ENCODE measurements at places on chromosomes 16 and 17.

DNA sequence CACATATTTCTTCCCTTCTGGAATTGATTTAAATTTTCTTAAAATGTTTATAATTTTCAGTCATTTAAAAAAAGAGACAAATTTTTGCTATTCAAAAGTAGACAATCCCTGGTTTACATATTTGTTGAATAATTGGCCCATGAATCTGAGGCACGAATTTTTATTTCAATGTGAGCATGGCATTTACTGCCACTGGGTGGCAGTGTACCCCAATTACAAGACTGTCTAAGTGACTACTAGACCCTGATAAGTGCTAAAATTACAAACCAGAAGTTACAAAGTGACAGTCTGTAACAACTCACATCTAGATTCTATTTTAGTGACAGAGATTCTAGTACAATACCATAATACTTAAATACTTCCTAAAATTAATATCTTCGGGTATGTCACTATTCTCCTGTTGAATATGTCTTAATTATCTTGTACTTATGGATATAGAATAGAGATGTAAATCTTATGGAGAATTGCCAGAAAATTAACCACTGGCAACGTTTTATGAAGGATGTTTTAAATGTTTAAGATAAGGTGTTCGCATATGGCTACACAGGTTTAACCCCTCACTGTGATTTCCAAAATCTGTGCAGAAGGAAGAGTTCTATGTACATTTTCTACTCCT is 235.8 kb downstream of the MAP2K4 start:
- H3K4me3 ChIP-seq, result no peak overlapping the region
- no peak overlapping the region for H3K27ac ChIP-seq
- DNase-seq, result peak; percentile 39
- H3K4me1 ChIP-seq, result no peaks in the 10 kb centered on the region
- H3K36me3 ChIP-seq, result no peaks in the 10 kb centered on the region
- no peaks in the 10 kb centered on the region for H3K27me3 ChIP-seq

GRCh38 chr17:42681976-42682721 is at the start of gene CNTNAP1:
Gene CNTNAP1, plus strand, starts transcription at chr17:42682531. Its CDS starts 299 bp downstream, at chr17:42682830.
- H3K27me3 ChIP-seq, result no peaks in the 10 kb centered on the region
- peak within 1 kb of the TSS; percentile 86 for H3K4me3 ChIP-seq
- no peaks in the 10 kb centered on the region for H3K36me3 ChIP-seq
- peak within 1 kb of the TSS; percentile 61 for H3K27ac ChIP-seq

GRCh38 chr17:32936894-32937500 is 9.0 kb downstream of the TMEM98 start:
- DNase-seq, result peak; percentile 71

DNA sequence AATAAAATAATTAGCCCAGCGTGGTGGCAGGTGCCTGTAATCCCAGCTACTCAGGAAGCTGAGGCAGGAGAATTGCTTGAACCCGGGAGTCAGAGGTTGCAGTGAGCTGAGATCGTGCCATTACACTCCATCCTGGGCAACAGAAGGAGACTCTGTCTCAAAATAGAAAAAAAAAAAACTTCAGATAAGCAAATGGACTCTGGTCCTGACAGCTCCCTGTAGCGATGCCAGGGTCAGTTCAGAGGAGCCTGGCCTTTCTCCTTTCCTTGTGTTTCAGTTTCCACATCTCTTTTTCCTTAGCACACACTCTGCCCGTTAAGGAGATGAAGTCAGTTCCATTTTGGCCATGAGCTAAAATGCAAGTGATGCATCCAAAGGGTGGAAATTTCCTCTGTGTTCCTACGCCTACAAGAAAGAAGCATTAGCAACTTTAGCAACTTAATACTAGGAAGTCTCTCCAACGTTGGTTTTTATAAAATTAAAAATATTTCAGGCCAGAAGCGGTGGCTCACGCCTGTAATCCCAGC is 11.6 kb upstream of the GRB2 start:
- H3K27ac ChIP-seq, result no peak overlapping the region
- no peak for DNase-seq
- no peak overlapping the region for H3K4me3 ChIP-seq

DNA sequence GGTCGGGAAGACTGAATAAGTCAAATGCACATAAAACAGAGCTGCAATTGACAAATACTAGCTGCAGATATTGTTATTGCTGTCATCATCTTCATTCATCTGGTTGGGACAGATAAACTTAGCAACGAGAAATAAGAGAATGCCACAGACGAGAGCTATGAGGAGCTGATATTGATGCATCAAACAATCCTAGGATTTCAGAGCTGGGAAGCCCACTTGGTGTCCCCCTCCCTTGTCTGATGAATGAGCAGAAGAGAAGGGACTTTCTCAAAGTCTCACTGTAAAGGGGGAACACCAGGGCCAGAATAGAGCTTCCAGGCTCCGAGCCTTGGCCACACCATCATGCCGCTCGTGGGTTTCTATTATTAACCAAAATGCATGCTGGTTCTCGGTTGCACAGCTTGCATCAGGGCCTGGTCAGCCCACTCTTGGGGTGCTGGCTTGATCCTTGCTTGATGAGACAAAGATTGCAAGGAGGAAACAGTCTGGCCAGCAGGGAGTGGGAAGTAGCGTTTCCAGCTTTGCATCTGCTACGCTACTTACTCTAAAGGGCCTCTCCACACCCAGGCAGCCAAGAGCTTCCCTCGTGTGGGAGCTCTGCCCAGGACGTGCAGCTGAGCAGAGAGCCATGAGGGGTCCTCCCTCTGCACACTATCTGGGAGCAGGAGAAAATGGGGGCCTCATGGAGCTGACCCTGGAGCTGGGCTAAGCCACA is 28.4 kb upstream of the EMP2 start:
- no peak overlapping the region for H3K4me3 ChIP-seq
- no peaks in the 10 kb centered on the region for H3K36me3 ChIP-seq
- H3K27ac ChIP-seq, result no peak overlapping the region
- no peak for DNase-seq
- H3K4me1 ChIP-seq, result no peaks in the 10 kb centered on the region

DNA sequence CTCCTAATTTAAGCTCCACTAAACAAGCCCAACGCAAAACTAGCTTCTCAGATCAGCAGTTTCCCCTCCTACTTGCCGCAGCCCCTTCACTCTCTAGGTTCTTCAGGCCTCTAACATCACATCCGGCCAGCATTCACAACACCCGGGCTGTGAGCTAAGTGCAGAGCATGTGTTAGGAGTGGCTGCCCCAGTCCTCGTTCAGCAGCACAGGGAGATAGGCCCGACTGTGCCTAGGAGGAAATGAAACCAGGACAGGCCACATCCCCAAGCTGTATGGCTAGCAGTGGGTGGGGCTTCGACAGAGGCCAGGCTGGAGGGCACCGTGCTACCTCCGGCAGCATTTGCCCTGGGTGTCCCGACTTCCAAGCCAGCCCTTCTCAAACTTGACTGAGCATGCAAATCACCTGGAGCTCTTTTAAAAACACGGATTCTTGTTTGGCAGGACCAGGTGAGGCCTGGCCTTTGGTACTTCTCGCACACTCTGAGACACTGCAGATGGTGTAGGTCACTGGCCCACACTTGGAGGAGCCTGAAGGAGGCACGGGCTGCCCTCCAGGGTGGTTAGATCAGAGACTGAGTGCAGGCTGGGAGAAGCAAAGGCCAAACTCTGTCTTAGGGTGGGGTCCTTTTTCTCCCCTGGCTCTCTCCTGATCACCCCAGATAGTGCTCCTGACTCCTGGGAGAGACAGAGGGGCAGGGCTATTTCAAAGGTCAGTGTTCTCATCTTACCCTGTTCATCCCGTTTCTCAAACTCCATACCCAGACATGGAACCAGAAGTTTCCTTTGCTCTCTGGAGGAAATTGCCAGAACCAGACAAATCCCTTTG is 202.0 kb downstream of the C16orf78 start:
- no peaks in the 10 kb centered on the region for H3K36me3 ChIP-seq
- H3K27me3 ChIP-seq, result no peaks in the 10 kb centered on the region
- H3K4me3 ChIP-seq, result no peak overlapping the region
- DNase-seq, result no peak
- no peaks in the 10 kb centered on the region for H3K4me1 ChIP-seq

- H3K27ac ChIP-seq, result no peak overlapping the region
- no peak overlapping the region for H3K4me3 ChIP-seq
- H3K4me1 ChIP-seq, result peaks cover 13% of the 10 kb centered on the region
- no peaks in the 10 kb centered on the region for H3K36me3 ChIP-seq
- no peak for DNase-seq
Observed at GRCh38 chr17:16348586-16348985, 4.7 kb downstream of the CENPV start.

DNA sequence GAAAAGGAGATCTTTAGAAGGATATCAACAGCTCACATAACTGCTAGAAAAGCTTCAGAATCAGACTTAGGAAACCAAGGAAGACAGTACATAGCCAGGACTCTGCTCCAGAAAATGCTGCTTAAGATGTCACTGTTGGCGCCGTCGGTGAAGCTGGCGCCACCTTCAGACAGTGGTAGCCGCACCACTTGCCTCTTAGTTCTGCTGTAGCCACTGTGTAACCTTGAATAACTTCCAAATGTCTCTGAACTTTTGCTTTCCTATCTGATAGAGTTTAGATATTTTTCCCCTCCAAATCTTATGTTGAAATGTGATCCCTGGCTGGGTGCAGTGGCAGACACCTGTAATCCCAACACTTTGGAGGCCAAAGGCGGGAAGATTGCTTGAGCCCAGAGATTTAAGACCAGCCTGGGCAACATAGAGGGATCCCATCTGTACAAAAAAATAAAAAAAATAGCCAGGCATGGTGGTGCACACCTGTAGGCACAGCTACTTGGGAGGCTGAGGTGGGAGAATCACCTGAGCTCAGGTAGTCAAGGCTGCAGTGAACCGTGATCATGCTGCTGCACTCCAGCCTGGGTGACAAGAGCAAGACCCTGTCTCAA is 6.3 kb upstream of the USP31 start:
- no peaks in the 10 kb centered on the region for H3K4me1 ChIP-seq
- peak; percentile 32 for DNase-seq
- no peaks in the 10 kb centered on the region for H3K36me3 ChIP-seq

- no peak overlapping the region for H3K4me3 ChIP-seq
- H3K27ac ChIP-seq, result no peak overlapping the region
- DNase-seq, result no peak
- no peaks in the 10 kb centered on the region for H3K27me3 ChIP-seq
Observed at GRCh38 chr17:57097832-57098421, 12.9 kb downstream of the AKAP1 start.

DNA sequence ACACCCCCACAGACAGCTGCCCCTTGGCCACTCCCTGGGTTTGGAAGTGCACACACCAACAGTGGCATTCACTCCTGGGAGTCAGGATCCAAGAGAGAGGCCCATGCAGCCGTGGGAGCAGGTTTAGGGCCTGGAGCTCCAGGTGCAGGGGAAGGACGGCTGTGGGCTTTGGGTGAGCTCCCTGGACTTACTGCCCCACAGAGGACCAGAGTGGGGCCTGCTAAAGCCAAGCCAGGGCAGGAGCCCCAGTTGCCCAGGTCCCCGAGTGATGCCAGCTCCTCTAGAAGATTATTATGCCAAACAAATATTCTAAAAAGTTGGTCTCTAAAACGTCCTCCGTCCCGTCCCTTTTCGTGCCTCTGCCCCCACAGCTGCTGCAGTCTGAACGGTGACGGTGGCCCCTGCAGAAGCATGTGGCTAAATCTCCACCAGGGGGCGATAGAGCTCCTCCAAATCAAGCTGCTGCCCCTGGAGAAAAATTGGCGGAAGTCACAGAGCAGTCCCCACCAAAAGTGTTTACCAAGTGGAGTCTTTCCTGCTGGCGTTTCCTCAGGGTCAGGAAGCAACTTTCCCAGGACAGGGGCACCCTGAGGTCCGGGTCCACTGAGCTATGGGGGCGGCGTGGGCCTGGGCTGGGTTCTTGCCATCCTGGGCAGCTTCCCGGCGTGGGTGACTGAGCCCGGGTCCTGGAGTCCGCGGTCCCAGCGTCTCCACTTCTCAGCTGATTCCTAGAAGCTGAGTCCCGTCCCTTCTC is 4.2 kb downstream of the ARMC7 start:
- peaks cover 37% of the 10 kb centered on the region for H3K4me1 ChIP-seq
- no peaks in the 10 kb centered on the region for H3K36me3 ChIP-seq
- peak; percentile 96 for DNase-seq
- H3K27ac ChIP-seq, result peak overlapping the region; percentile 78
- H3K27me3 ChIP-seq, result no peaks in the 10 kb centered on the region

DNA sequence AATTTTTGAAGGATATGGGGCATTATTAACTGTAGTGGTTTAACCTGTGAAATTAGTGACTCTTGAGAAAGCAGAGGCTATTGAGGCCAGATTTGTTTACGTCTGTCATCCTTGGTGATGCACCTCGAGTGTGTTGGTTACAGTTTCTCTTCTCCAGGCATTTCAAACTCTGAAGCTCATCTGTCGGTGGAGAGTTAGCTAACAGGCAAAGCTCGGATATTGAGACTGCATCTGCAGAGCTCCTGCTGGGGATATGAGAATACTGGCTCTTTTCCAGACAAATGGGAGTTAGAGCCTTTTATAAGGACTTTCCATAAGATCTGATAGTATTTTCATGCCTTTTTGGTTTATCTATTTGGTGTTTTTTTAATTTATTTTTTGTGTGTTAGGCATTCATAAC is 6.7 kb downstream of the CLEC16A start:
- H3K4me3 ChIP-seq, result no peak overlapping the region
- H3K36me3 ChIP-seq, result no peaks in the 10 kb centered on the region
- peaks cover 27% of the 10 kb centered on the region for H3K4me1 ChIP-seq
- no peak for DNase-seq
- no peaks in the 10 kb centered on the region for H3K27me3 ChIP-seq
- H3K27ac ChIP-seq, result no peak overlapping the region

- H3K27ac ChIP-seq, result no peak overlapping the region
- H3K4me1 ChIP-seq, result peaks cover 9% of the 10 kb centered on the region
- peak overlapping the region; percentile 45 for H3K4me3 ChIP-seq
- no peak for DNase-seq
- H3K27me3 ChIP-seq, result no peaks in the 10 kb centered on the region
- H3K36me3 ChIP-seq, result no peaks in the 10 kb centered on the region
Observed at GRCh38 chr17:4375039-4375748, 8.7 kb upstream of the UBE2G1 start.

GRCh38 chr16:87457709-87458423 is 35.0 kb downstream of the ZCCHC14 start:
- DNase-seq, result peak; percentile 60
- H3K36me3 ChIP-seq, result peaks cover 23% of the 10 kb centered on the region
- no peaks in the 10 kb centered on the region for H3K27me3 ChIP-seq
- no peak overlapping the region for H3K27ac ChIP-seq
- peaks cover 7% of the 10 kb centered on the region for H3K4me1 ChIP-seq

DNA sequence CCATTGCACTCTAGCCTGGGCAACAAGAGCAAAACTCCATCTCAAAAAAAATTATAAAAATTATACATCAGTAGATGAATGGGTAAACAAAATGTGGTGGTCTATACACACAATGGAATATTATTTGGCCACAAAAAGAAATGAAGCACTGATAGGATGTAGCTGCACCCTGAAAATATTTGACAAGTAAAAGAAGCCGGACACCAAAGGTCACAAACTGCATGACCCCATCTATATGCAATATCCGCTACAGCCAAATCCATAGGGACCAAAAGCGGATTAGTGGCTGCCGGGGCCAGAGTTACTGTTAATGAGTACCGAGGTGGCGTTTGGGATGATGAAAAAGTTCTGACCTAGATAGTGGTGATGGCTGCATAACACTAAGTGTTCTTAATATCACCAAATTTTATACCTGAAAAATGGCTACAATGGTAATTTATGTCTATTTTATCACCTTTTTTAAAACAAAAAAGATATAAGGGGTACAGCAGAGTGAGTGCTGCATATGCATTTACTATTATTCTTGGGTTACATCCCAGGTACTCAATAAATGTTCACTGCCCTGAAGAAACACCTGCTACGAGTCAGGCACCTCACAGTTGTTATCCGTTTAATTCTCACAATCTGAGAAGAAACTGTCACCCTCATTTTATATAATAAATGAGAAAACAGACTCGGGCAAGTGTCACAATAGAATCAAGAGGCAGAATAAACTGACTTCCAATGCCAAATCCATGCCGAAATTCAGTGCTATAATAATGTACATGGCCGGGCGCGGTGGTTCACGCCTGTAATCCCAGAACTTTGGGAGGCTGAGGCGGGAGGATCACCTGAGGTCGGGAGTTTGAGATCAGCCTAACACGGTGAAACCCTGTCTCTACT is 807 bp upstream of the HBQ1 start:
- peaks cover 23% of the 10 kb centered on the region for H3K27me3 ChIP-seq
- H3K27ac ChIP-seq, result no peak overlapping the region
- H3K4me1 ChIP-seq, result peaks cover 19% of the 10 kb centered on the region
- no peak for DNase-seq

Measured in CD4-positive, CD25-positive, alpha-beta regulatory T cell (primary cell).